ENCODE measurements at places on chromosomes 12 and 14.

DNA sequence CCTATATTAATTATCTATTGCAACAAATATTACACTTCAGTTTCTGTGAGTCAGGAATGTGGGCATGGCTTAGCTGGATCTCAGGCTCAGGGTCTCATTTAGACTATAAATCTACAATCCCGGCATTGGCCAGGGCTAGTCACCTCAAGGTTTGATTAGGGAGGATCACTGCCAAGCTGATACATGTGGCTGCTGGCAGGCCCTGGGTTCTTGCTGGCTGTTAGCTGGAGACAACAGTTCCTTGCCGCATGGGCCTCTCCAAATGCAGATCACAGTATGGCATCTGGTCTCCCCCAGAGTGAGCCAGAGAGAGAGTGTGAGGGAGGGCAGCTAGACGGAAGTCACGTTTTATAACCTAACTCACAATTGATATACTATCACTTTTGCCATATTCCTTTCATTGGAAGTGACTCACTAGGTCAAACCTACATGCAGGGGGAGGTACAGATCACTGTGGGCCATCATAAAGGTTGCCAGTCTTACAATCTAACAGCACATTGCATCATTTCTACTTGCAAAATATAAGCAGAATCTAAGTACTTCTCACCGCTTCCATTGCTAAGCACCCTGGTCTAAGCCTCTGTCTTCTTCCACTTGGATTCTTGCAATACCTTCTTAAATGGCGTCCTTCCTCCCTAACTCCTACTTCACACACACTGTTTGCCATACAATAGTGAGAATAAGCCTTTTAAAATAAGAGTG lies 174.0 kb upstream of the ARHGAP5 start:
- DNase-seq = no peak

DNA sequence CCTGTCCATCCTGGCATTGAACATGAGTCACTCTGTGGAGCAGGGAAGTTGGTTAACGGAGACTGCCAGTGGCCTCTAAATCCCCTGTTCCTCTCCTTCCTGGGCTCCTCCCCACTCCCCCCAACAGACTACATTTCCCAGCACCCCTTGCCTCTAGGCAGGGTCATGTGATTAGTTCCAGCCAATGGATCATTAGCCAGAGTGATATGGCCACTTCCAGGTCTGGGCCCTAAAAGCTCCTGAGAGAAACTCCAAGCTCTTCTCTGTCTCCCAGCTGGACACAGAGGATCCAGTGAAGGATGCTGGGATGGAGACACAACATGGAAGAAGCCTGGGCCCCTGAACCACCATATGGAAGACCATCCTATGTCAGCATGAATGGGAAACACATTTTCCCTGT lies 54.4 kb upstream of the RFLNA start:
- DNase-seq = no peak

DNA sequence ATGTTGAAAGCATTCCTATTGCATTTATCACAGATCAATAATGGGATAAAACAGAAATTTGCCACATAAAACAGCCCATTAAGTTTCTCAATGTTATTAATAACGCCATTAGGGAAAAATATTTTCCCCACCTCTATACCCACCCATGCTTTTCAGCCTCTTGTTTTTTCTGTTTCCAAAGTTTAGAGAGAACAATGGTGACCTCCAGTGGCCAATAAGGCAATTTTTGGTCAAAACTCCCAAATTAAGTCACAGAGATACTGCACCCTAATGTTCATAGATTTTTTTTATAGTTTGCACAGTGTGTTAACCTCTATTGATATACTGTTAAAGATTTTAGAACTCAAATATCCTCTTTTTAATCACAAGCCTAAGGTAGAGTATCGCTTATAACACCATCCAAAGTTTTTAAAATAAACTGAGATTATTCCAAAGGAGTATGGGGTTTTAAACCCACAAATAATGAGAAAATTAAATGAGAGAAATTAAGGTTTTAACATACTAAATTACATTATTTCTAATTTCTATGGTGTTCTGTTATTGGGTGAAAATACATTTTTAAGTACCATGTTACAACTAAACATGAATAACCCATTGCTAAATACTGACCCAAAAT lies 184.7 kb upstream of the DCN start:
- DNase-seq = no peak

DNA sequence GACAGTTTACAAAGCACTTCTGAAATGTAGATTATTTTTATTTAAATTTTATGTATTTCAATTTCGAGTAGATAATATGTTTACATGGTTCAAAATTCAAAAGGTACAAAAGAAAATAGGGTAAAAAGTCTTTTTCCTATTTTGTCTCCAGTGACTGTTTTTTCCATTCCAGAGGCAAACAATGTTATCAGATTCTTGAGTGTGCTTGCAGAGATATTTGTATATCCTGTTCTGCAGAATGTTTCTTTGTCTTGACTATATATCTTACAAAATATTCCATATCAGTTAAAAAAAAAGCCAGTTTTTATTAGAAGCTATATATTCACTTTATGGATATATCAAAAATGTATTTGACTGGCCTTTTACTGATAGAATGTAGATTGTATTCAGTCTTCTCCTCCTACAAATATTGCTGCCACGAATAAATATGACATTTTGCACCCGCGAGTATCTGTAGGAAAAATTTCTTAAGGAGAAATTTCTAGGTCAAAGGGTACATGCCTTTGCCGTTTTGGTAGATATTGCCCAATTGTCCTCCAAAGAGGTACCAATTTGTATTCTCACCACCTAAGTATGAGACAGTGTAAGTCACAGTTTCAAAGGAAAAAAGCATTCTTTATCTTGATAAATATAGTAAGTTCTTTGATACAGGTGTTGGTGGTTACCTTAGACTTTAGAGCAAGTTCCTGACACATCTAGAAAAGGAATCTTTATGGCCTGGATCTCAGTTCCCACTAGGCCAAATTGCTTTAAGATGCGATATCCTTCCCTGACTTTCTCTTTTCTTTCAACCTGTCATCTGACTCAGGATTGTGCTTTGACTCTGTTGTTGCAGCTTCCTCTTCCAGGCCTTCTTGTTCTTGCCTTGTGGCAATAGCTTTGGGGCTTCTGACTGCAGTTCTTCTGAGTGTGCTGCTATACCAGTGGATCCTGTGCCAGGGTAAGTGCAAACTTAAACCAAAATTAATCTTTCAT lies 2.3 kb downstream of the KLRG1 start:
- no peak for DNase-seq

DNA sequence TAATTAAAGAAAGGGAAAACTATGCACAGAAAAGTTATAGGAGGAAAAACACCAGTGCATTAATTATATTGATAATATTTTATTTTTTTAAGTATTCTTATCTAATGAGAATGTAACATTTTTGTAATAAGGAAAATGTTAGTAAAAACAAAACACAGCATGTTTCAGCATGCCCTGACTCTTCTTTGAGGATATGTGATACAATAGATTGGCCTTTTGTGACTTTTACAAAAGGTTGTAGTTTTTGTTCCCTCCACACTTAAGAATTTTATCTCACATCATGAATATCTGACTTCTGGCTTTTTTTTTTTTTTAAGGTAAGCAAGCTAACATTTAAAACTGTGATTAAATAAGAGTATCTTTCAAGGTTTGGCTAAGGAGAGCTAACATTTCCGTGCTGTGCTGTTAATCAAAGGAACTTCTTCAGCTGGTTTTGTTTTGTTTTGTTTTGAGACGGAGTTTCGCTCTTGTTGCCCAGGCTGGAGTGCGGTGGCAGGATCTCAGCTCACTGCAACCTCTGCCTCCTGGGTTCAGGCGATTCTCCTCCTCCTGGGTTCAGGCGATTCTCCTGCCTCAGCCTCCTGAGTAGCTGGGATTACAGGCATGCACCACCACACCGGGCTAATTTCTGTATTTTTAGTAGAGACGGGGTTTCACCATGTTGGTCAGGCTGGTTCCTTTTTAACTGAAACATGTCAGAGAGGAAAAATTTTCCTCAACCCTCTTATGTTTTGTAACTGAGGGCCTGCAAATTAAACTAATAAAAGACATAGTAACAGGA lies 30.8 kb upstream of the RESF1 start:
- DNase-seq = no peak

DNA sequence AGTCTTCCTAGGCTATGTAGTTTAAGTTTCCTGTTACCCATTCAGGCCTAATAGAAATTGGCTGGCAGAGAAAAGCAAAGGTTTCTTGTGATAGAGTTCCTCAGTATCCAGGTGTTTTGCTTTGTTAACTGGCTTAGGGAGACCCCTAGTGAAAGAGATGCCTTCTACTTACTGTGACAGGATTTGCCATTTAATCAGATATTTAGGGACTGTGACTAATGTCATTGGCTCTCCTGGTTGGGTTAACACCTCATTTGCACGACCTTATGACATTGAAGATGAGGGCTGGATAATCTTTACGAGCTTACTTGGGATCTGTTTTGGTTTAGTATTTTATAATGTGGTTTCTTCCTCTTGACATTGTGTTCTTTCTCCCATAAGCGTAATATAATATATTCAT lies 5.8 kb downstream of the MON2 start:
- no peak for DNase-seq

DNA sequence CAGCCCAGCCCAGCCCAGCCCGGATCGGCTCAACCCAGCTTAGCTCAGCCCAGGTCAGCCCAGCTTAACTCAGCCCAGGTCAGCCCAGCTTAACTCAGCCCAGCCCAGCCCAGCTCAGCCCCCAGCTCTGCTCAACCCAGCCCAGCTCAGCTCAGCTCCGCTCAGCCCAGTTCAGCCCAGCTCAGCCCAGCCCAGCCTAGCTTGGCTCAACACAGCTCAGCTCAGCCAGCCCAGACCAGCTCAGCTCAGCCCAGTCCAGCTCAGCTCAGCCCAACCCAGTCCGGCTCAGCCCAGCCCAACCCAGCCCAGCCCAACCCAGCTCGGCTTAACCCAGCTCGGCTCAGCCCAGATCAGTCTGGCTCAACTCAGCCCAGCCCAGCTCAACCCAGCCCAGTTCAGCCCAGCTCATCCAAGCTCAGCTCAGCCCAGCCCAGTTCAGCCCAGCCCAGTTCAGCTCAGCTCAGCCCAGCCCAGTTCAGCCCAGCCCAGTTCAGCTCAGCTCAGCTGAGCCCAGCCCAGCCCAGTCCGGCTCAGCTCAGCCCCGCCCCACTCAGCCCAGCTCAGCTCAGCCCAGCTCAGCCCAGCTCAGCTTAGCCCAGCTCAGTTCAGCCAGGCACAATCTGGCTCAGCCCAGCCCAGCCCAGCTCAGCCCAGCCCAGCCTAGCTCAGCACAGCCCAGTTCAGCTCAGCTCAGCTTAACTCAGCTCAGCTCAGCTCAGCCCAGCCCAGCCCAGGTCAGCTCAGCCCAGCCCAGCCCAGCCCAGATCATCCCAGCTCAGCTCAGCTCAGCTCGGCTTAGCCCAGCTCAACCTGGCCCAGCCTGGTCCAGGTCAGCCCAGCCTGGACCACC lies 331.7 kb downstream of the TMEM121 start:
- DNase-seq = no peak

GRCh38 chr12:130965214-130965613 lies 11.5 kb downstream of the ADGRD1 start:
- DNase-seq = no peak

- no peak for DNase-seq
Measured at GRCh38 chr12:42691991-42692557, 102.5 kb upstream of the PRICKLE1 start.

DNA sequence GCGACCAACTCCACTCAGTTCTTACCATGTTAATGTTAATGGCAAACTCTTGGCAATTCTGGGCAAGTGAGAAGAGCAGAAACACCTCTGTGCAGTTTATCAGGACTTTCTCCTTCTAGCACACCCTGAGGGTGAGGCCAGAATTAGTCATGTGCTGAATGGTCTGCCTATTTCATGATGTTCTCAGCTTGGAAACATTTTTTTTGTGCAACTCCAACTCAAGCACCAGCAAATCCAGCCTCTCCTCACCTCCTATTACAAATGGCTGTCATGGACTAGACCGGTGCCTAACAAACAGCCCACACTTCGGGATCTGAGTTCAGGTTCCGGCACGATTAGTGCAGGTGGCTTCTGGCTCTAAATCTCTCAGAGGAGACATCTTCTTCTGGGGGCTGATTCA lies 246.0 kb downstream of the ZFP36L1 start:
- no peak for DNase-seq

DNA sequence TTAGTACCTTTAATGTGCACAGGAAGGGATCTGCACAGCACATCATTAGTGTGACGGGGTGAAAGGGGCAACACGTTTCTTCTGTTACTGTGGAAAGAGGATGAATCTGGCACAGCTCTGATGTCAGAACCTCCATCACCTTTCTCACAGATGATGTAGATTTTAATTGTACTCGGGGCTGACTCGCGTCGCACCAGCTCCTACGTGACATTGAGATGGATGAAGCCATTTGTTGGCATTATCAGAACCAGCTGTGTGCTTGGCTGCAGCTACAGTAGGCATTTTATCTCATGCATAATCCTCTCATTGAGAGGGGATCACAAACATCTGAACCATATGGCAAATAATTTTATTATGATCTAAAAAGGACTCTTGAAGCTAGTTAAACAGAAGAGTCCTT lies 173.6 kb downstream of the PDZRN4 start:
- DNase-seq = no peak

GRCh38 chr12:114681116-114681871 lies 2.7 kb downstream of the TBX3 start:
- DNase-seq = no peak
